Neural progenitor cell (in vitro differentiated cells): ENCODE measurements at places on chromosomes 3 and 15.

- no peak for DNase-seq
These were observed 581.1 kb upstream of the SEMA6D start for GRCh38 chr15:47136236-47136635.

DNA sequence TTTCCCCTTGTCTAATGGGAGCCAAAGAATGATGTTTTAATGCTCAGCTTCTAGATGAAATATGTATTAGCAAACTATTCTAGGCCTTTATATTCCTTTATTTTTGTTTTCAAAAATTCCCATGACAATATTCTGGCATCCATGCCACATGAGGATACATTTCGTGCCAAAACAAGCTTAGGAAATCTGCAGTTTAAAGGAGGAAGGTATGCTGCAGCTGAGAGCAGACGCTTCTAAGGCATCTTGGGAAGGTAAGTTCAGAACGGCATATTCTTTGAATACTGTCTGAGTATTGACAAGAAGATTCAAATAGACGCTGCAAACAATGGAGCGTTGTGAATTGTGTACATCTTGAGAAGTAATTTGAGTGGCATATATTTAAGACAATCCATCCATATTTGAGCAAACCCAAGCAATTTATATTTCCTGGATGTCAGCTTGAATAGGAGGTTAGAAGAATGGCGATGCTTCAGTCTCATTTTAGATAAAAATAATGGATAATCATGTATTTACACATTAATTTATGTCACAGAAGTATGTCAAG lies 158.6 kb downstream of the RAP2B start:
- DNase-seq, result no peak

- no peak for DNase-seq
These were observed 8.0 kb downstream of the NISCH start for GRCh38 chr3:52463416-52463815.

DNA sequence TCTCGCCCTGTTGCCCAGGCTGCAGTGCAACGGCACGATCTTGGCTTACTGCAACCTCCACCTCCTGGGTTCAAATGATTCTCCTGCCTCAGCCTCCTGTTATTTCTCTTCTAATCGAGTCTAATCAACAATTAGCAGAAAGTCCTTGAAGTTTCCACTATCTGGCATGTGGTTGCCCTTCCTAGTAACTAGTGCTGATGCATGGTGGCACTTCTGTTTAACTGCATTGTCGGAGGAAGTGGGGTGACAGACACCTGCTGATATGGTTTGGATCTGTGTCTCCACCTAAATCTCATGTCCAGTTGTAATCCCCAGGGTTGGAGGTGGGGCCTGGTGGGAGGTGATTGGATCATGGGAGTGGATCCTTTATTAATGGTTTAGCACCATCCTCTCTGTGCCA lies 9.2 kb downstream of the CRTAP start:
- DNase-seq, result no peak

DNA sequence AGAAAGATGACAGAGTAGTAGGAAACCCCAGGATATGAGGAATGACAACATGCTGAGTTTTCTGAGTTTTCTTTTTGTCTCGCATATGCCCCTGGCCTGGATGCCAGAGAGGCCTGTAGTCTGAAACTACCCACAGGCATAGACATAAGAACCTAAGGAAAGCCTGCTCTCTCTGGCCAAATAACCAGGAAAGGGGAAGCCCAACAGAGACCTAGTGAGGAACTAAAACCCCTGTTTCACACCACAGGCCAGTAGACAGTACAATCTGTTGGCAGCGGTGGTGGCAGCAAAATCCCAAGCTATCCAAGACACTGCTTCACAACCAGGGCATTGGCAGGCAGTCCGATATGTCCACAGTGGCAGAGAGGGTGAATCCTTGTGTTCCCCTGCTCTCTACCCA lies 55.0 kb upstream of the DCP1A start:
- no peak for DNase-seq

DNA sequence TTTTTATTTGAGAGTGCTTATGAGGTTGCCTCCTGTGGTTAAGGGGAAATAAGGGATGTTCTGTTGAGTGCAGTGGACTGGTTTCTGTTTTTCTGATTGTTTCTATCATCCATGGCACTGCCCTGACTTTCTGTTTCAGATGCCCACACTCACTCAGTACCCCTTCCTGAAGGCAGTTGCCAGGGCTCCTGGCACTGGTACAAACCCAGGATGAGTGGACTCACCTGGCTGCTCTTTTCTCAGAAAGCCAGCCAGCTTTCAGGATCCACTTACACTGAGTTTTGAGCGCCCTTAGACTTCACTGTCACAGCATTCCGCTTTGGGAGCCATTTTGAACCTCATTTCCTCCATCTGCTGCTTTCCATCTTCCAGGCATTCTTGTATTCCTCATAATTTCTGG lies 55.9 kb upstream of the ADAMTSL3 start:
- DNase-seq, result no peak

DNA sequence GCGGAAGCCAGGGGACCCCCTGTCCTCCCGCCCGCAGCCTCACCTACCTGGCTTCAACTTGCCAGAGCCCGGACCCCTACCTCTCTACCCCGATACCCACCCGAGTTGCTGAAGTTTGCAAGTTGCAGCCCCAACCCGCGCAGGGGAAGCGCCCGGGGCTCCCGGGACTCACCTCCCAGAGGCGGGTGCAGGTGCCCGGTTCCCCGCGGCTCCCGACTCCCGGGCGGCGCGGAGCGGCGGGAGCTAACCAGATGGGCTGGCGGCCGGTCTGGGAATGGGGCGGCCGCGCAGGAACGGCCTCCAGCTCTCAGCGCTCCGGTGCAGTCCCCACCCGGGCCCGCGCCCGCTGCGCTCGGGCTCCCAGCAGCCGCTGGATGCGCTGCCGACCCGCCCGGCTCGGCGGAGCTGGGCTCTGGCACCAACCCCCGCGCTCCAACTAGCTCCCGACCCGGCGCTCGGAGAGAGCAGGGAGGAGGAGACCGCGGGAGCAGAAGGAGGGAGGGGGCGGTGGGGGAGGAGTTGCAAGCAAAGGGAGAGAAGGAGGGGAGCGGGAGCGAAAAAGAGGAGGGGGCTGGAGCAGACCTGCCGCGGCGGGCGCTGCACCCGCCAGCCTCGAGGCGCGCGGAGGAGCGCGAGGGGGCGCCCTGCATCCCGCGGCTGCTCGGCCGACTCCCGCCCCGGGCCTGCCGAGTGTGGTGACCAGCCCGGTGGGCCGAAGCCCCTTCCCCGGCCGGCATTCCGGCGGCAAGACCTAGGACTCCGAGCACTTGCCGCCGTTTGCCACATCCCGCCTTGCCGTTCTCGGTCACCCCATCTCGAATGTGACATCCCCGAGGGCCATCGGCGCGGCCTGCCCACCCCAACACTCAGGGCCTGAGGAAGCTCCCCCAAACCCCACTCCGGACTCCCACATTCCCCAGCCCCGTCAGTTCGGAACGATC lies at the start of gene SEMA5B:
Gene SEMA5B, minus strand, starts transcription at position 472 of the 941 bp plus-strand sequence. CDS start 66,500 bp downstream, outside the sequence.
- peak; percentile 94 for DNase-seq

DNA sequence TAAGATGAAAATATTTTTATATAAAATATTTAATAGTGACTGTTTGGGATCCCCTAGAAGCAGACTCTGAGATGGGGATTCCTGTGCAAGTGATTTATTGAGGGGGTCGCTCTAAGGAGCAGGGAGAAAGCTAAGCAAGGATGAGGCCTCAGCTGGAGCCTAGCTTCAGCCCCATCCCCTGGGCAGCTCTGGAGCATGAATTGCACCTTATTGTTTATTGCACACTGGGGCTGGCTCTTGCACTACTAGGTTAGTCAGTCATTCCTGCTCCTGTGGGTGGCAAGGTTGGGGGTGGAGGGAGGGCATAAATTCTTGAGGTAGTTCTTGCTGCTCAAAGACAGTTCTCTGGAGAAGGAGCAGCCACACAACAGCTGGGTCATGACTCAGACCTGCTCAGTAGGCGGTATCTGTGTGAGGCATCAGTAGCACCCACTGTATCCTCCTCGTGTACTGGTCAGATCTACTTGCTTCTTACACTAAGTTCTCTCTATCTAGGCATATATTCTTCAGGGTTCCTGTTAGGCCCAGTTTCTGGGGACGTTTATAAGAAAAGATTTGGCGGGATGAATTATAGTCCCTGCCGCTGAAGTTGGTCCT lies 27.2 kb upstream of the TNFSF10 start:
- DNase-seq, result no peak

- DNase-seq, result no peak
These were observed 40.9 kb downstream of the TRPM1 start for GRCh38 chr15:31060429-31061140.

DNA sequence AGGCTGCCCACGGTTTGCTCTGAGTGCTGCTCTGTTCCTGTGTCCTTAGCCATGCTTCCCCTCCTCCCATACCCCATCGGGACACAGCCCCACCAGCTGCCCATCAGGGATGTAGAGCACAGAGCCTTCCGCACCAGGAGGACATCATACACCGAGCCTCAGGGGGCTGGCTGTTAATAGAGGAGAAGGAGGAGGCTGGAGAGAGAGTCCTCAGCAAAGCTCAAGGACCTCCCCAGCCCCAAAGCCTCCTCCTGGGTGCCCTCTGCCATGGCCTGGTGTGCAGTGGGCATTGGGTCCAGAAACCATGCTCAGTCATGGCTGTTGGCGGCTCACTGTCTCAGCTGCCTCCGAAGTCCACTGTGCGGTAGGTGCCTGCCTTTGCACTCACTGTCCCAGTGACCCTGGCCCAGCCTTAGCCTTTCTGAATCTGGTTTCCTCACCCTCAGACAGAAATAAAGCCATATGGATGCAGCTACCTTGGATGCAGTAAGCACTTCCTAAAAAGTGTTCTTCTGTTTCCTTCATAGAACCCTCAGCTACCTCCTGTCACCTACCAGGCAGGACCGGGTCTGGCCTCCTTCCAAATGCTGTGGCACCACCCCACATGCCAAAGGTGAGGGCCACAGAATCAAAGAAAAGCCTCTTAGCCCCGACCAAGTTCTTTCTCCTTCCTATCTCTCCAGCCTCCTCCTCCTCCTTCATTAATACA lies 53.9 kb downstream of the ACAD9 start:
- no peak for DNase-seq

DNA sequence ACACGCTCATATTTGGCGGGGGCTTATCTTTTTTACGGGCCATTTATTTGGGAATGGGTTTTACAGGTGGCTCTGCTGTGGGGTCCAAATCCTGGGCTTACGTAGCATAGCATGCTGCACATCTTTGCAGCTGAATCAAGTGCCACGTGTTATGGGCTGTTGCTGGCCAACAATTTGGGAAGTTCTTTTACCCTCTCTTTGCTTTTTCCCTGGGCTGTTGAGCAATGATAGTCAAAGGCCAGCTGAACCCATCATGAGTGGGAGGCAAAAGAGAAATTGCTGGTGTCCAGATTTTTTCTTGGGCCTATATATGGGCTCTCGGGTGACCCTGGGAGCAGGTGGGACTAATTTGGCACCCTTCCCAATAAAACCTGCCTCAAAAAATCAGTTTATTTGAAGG lies 209.3 kb upstream of the SATB1 start:
- no peak for DNase-seq

GRCh38 chr15:65028921-65029735 lies at the start of gene MTFMT:
TSS of gene MTFMT (minus strand) at chr15:65029639. CDS start at chr15:65029613, 26 bp downstream.
- DNase-seq, result peak; percentile 93

DNA sequence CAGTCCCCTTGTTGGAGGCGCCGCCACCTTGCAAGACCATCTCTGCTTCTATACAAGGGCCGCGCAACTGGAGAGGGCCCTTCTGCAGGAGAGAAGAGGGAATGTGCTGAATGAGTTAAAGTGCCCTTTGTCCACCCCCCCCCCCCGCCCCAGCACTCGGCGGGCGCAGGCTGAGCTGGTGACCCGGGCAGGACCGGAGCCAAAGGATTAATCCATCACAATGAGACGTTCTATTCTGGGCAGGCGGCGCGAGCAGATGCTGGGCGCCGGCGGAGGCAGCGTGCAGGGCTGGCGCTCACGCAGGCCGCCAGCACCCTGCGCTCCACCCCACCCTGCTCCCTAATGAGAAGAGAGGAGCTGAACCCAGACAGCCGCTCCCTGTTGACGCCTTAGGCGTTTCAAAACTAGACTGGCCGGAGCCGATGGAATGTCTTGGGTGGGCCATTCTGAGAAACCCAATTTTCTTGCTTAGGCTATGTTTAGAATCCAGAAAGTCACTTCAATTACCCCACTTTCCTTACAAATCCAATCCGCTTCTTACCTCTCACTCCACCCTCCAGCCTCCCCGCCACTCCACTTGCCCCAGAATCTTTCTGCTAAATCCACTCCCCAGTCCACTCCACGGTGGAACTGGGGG lies 32.9 kb downstream of the GJD2 start:
- DNase-seq, result peak; percentile 91

DNA sequence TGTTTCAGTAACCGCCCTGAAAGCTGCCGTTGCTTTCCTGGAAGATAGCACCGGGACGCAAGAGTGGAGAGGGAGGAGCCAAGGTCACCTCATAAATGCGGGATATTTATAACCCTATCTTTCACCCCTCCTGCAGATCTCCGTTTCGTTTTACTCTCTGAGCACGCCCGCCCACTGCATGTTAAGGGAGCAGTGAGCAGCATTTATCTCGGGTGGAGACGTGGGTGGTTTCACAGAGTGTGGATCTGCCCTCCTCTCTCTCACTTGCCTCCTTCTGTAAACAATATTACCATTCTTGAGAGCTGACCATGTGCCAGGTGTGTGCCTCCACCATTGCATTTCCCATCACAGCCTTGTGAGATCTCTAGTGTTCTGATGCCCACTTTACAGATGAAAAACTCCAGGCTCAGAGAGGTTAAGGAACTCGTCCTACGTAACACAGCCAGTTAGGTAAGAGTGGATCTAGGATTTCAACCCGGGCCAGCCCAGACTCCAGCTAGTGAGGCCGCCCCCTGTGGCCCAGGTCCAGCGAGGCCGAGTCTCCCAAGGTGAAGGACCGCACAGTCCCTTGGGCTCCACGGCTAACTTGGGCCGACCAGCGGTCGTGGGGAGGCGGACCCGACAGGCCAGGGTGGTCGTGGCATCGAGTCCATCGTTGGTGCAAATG lies 16.9 kb upstream of the SEMA4B start:
- no peak for DNase-seq

DNA sequence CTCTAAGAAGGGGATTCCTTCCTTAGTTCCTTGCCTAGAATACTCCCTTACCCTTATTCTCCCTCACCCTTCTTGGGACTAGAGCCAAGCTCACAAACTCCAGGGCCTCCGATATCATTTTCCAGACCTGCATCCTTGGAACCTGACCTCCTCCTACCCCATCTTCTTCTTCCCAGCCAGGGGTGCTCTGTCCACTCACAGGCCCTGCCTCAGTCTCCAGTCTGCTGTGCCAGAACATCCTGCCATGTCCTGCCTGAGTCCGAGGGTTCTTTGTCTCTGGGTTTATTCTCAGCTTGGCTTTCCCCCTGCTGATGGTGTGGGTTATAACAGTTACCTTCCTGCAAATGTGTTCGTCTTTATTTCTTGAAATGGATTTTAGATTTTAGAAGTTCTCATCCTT lies 59.9 kb upstream of the MCF2L2 start:
- DNase-seq, result no peak

- no peak for DNase-seq
These were observed 159.4 kb downstream of the CDIN1 start for GRCh38 chr15:36738817-36739216.

DNA sequence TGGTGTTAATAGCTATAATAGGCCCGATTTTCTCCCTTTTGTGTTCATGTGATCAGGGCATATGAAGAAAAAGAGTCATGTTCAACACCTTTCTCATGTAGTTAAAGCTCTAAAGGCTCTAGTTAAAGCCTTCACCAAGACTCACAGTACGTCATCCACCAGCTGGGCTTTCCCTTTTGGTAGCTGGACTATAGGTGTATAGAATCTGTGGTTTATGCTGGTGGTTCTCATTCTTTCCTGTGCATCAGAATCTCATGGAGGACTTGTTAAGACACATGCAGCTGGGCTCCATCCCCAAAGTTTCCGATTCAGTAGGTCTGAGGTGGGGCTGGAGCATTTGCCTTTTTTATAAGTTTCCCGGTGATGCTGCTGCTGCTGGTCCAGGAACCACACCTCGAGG lies 31.0 kb downstream of the CFAP91 start:
- no peak for DNase-seq

GRCh38 chr15:89566181-89566580 lies 9.1 kb upstream of the TICRR start:
- no peak for DNase-seq
